ENCODE measurements at places on chromosomes 3 and 15. TPM values are rescaled to one million over a fixed set of nuclear protein-coding genes. Genes with fewer than 3 reads are reported as not detected.
A peak's percentile ranks its signal among the peaks of the same experiment; 100 is the strongest.

Gene DUOXA2
- polyA plus RNA-seq: not detected

Gene FANCD2OS
- not detected for polyA plus RNA-seq

- no peak for DNase-seq
Measured at GRCh38 chr3:188526057-188526456, 372.1 kb downstream of the LPP start.

- DNase-seq: peak; percentile 25
Measured at GRCh38 chr3:106184540-106185457, 316.0 kb upstream of the CBLB start.

DNA sequence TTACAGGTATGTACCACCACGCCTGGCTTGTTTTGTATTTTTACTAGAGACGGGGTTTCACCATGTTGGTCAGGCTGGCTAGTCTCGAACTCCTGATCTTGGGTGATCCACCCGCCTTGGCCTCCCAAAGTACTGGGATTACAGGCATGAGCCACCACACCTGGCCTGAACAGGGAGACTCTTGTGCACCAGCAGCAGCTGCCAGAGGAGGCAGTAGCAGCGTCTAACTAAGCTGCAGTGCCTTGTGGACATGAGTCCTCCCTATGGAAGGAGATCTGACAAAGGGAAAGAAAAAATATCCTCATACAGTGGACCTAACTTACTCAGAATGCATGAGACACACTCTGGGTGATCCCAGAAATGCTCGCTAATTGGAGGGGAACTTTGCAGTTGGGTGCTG lies 36.8 kb upstream of the NEO1 start:
- peak; percentile 15 for DNase-seq

GRCh38 chr3:98680723-98681122 lies 82.4 kb upstream of the ST3GAL6 start:
- DNase-seq: no peak

DNA sequence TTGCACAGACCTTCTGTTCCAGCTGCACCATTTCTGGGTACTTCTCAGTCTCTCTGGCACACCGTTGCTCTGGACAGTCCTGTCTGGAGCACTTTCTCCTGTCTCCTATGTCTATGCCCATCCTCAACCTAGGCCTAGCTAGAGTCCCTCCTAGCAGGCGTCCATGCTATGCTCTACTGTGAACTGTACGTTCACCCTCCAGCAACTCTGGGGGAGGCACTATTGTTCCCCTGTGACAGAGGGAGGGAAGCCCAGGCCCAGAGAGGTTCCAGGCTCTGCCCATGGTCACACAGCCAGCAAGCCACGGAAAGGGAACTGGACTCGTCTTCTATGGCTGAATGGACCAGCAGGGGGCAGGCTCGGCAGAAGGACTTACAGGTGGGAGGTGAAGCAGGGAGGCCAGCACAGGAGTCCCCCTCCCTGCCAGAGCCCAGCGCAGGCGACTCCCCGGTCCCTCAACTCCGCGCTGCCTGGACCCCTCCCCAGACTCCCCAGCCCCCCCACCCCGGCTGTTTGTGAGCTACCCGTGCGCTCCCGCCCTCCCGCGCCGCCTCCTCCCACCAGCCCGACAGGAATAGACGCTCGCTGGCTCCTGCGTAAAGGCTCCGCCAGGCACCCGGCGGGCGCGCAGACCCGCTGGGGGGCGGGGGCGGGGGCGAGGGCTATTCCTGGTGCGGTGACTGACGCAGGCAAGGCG lies 1.7 kb upstream of the LINGO1 start:
- DNase-seq: peak; percentile 76

Gene LTK
- 48.4 TPM for polyA plus RNA-seq

Gene CASR
- not detected for polyA plus RNA-seq

DNA sequence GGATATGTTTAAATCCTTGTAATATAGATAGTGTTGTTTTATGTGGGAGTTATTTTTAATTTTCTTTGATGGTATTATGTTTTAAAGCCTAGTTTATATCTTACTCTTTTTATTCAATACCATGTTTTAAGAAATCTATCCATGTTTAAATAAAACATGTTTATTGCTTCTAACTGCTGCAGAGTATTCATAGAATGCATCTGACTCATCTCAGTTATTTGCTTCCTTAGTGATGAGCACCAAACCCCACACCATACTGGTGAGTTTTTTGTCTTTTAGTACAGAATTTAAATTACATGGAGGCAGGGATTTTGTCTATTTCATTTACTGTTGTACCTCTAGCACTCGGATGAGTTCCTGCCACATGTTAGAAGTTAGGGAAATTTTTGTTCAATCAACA lies 209.2 kb downstream of the NSUN3 start:
- DNase-seq: no peak

Data from small intestine (tissue), 16 donors.